ENCODE measurements at places on chromosomes 7 and 10.

DNA sequence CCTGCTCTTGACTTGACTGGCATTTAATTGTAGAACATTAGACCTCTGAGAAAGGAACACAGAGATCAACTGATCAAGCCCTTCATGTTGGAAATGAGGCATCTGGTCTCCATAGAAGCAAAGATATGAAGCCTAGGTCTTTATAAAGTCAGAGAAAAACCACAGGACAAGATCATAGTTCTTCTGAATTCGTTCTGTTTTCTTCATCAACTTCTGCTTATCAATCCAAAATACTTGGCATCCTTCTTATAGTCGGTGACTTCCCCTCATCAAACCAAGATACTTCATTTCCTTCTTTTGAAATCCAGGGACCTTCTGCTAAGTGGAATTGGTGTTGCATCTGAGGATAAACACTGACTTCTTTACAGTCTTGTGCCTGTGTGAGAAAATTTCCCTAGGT, 77.1 kb upstream of the PRKCQ start:
- DNase-seq = no peak

GRCh38 chr7:69067397-69067796, 530.9 kb upstream of the AUTS2 start:
- DNase-seq = no peak

- no peak for DNase-seq
Measured at GRCh38 chr7:37656913-37657530, 26.5 kb upstream of the GPR141 start.

DNA sequence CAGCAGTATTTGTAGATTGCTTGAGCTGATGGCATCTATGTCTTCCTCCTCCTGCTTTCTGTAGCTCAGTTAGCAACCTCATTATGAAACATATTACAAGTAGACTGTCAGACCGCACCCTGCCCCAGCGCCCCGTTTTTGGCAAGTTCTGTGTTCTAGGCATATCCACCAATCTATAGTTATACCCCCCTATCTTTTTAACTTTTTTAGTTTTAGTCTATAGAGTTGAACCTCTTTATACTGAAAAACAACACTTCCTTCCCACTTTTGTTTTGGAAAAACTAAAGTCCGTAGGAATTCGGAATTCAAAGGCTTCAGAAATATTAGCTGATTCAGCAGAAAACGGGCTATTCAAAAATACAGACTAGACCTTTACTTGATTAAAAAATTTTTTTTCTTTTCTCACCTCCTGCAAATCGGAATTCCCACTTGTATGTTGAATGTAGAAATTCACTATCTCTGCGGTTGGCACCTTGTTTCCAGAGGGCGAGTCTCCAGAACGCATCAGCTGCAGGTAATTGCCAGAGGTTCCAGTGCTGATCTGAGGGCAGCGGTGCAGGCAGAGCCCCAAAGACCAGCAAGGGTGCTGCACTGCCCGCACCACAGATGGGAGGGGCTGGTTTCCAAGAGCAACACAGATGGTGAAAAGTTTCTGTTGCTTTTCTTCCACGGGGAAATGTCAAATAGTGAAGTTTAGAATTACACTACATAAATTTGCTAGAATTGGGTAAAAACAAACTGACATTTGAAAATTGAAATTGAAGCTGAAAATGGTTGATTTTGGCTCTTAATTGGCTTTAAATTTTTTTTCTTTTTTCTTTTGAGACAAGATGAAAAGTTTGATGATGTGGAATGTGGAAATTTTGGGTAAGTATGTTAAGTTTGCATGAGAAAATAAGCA, 2.2 kb upstream of the FZD8 start:
- peak; percentile 14 for DNase-seq

DNA sequence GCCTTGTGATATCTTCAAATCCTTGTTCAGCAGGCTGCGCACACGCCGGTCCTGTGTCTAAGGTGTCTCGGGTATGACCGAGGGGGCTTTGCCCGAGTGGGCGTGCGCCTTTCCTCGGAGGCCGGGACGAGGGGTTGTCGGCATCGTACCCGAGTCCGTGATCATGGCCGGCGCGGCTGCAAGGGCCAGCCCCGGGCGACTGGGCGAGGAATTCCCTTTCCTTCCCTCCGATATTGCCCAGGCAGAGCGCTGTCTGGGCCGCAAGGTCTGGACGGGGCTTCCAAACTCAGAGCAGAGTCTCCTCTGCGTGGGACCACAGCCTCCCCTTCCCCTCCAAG, 59.7 kb downstream of the ZNF467 start:
- DNase-seq = no peak

DNA sequence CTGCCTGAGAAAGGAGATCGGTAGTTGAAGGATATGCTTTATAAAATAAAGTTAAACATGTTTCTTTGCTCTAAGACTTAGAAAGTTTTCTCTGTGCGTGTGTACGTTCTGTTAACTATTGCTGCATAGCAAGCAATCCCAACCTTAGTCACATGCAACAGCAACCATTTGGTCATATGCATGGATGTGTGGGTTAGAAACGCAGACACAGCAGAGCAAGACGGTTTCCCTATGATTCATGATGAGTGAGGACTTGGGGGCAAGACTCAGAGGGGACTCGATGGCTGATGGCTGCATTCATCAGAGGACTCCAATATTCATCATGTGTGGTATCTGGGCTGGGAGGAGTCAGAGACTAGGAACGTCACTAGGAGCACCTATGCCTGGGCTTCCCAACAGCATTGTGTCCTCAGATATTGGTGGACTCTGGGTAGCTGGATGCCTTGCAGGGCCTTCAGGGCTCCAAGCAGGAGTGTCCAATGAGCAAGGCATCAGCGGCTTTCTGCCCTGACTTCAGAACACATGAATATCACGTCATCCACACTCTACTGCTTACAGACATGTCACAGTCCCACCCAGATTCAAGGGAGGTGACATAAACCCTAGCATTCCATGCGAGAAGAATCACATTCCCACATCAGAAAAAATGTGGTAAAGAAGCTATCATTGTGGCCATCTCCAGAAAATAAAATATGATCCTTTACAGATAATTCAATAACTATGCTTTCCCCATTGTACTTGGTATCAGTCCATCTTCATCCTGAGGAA, 731.2 kb downstream of the TNS3 start:
- DNase-seq = no peak

- DNase-seq = no peak
Measured at GRCh38 chr7:21754963-21755362, 190.7 kb downstream of the CDCA7L start.

GRCh38 chr10:124539935-124540641, 78.5 kb downstream of the LHPP start:
- DNase-seq = no peak

- peak; percentile 9 for DNase-seq
Measured at GRCh38 chr7:14420768-14421167, 431.3 kb upstream of the ETV1 start.

DNA sequence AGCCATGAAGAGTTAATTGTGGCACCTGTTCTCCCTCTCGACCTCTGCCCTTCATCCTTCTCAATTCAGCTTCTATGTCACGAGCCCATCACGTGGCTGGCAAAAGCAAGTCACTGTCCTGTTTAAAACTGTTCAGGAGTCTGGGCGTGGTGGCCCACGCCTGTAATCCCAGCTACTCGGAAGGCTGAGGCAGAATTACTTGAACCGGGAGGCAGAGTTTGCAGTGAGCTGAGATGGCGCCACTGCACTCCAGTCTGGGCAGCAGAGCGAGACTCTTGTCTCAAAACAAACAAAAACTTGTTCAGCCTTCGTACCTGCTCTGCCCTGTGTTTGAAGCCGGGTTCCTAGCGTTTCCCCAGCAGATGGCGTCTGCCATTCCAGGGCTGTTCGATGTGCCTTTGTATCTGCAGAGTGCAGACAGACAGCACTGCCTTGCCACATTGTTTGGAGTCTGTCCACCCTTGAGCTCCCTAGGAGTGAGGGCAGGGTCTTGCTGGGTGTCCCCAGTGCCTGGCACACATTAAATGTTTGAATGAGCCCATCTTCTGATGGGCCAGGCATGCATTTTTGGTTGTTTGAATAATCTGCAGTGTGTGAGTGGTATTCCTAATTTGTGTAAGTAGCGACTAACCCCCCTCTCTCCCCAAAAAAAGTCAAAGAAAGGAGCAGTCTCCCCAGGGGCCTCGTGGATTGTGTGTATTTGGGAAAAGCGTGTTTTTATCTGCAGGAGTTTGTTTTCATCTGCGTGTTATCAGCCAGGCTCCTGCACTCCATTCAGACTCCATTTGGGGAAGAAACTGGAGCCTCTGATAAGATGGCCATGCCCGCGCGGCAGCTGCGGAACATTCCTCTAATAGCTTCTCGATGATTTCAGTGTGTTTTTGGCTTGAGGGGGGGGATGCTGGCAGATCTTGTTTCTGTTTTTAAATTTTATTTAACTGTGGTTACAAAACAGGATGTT, 61.2 kb downstream of the DNAJB6 start:
- peak; percentile 31 for DNase-seq

- no peak for DNase-seq
Measured at GRCh38 chr7:93728292-93728691, 153.8 kb upstream of the CALCR start.

DNA sequence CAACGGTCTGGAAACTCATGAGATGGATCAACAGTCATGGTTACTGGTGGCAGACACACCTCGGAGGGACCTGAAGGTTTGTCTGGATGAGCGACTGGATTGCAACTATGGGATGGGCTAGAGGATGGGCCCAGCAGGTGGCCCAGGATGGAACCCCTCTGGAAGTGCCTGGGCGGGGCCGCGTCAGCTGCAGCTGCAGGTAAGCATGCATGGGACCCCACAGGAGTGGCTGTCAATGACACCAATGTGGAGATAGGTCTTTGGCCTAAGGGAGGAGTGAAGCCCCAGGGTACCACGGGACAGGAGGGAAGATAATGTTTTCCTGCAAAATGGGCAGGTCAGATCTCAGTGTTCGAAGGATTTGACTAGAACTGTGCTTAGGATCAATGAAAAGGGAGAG, 103.4 kb downstream of the LANCL2 start:
- no peak for DNase-seq

DNA sequence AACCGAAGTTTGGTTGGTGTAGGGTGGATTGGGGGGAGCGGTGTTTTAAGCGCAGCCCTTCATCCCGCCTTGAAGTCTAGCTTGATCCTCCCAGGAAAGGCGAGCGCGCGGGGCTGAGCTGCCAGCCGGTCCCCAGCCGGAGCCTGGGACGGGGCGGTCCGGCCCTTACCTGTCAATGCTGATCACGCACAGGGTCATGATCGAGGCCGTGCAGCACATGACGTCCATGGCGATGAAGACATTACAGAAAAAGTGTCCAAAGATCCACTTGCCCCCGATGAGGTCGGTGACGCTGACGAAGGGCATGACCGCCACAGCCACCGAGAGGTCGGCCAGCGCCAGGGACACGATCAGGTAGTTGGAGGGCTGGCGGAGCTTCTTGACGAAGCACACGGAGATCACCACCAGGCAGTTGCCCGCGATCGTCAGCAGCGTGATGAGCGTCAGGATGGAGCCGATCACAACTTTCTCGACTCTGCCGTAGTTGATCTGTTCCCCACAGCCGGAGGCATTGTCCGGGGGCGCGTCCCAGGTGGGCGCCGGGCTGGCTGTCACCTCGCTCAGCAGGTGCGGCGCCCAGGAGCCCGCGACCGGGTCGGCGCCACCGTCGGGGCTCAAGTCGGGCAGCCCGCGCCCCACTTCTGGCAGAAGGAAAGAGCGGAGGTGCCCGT, 740 bp downstream of the HTR7 start:
- no peak for DNase-seq

GRCh38 chr7:1352656-1353271, 106.5 kb downstream of the MICALL2 start:
- no peak for DNase-seq

DNA sequence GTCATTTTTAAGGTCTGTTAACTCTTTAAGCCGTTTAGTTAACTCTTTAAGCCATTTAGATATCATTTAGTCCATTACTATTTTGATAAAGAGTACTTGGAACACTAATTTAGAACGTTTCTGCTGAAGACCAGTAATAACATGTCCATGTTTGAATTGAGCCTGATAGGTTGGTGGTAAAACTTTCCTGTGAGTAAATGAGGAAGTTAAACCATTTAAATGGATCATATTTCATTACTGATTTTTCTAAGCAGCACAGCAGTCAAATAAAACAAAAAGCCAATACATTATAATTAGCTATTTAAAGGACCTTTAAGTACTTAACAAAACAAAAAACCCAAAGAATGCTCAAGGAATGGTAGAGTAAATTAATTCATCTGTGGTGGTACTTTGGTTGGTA, 29.4 kb downstream of the PHTF2 start:
- DNase-seq = no peak

DNA sequence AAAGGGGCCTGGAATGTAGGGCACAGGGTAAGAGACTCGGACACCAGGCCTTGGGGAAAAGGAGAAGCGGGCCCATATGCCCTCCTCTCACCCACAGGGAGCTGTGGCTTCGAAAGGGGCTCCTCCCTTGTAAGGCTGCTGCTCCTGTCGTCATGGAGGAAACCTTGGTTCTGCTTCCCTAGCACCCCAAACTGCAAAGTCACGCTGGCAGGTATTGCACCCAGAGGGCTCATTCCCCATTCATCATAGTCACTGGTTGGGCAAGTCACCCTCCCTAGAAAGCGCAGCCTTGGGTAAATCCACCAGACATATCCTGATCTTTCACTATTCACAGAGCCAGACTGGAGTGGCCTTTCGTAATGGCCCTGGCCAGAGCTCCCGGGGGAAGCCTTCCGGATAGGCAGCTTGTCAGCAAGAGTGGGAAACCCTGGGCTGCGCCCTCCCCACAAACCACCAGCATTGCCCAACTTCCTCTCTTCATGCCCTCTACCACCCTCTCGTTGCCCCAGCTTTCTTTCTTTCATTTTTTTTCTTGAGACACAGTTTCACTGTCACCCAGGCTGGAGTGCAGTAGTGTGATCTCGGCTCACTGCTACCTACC, 121.0 kb downstream of the HIP1 start:
- DNase-seq = peak; percentile 16

- DNase-seq = no peak
Measured at GRCh38 chr7:80014511-80014910, 120.1 kb upstream of the GNAI1 start.
